ENCODE measurements at places on chromosomes 2 and 18. TPM values are rescaled to one million over a fixed set of nuclear protein-coding genes. Genes with fewer than 3 reads are reported as not detected.

- DNase-seq: no peak
Observed at GRCh38 chr2:135952891-135953290, 32.5 kb downstream of the DARS1 start.

DNA sequence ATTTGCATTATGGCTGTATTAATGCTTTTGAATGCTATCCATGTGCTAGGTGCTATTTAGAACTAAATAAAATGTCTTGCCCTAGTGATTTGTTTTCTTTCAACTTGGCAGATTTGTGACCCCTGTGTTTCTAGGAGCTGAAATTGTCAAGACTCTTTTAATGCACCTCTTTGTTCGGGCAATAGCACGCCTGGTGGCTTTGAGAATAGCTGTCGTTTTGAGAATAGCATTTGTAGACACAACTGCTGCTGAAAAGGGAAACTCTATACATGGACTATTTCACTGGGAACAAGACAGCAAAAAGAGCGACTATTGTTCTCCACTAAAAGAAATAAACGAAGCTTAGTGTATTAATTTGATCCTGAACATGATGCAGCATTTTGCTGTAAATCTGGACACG lies 352.1 kb upstream of the ZNF521 start:
- DNase-seq: no peak

DNA sequence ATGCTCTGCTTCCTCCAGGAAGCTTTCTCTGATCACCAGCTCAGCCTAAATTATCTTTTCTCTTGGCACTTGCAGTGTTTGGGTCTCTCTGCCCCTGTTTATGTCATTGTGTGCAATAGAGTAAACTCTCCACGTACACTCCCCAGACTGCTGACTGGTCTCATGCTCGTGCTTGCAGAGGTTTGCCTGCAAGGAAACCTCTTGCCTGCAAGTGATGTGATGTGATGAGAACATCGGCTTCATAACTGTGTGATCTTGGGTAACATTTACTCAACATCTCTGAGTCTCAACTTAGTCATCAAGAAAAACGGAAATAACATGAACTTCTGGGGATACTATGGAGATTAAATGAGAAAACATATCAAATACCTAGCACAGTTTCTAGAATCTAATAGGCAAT lies 92.3 kb downstream of the BIN1 start:
- no peak for DNase-seq

DNA sequence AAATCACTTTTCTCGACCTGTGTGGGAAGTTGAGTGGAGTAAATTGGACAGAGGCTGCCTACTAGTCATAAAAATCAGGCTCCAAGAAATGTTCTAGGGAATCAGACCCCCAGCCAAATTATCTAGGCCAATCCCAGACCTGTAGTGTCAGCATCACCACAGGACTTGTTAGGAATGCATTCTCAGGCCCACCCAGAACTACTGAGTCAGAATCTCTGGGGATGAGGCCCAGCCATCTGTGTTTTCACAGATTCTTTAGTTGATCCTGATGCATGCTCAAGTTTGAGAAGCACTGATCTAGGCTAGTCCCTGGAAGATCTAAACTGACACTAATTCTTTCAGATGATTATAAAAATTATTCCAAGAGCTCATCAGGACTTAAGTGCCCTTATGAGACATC lies 434.0 kb upstream of the MEIS1 start:
- DNase-seq: no peak

EIF2B4 gene
- total RNA-seq: 29.2 TPM

HOXD1 gene
- total RNA-seq: 0.51 TPM

CD8A gene
- 1.3 TPM for total RNA-seq

GRCh38 chr2:143689541-143689940 lies 560.3 kb downstream of the ARHGAP15 start:
- no peak for DNase-seq

GRCh38 chr2:118477111-118477862 lies 370.2 kb downstream of the EN1 start:
- DNase-seq: no peak

ANKRD30B gene
- not detected for total RNA-seq

SMYD1 gene
- total RNA-seq: 0.05 TPM

DNA sequence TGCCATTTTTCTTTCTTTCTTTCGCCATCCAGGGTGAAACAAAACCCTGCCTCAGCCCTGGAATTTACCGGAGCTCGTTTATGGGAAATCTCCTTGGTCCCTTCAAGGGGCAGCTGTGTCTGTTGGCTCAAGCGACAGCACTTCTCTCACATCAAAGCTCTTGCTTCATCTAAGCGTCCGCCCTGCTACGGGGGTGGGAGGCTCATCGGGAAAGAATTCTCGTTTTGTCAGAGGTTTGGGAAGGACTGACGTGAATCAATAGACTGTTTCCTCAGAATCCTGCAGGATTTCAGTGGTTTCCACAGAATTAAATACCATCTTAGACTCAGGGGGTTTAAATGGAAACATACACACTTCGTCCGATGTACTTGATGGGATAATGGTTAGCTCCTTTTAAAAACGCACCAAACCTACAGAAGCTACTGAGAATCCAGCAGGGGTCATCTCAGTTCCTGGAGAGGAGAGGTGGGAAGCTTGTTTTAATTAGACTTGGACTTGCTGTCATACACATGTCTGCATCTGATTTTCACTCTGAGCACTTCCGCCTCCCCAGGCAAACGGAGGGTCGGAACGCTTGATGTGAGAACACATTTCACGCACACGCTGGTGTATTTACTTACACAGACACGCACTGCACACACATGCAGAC lies 91.6 kb downstream of the ASB1 start:
- no peak for DNase-seq

- peak; percentile 53 for DNase-seq
Observed at GRCh38 chr2:226030788-226031646, 631.5 kb downstream of the NYAP2 start.

- DNase-seq: no peak
Observed at GRCh38 chr2:108565778-108566375, 31.6 kb downstream of the LIMS1 start.

GRCh38 chr2:31049264-31049663 lies 89.0 kb downstream of the GALNT14 start:
- no peak for DNase-seq

DNA sequence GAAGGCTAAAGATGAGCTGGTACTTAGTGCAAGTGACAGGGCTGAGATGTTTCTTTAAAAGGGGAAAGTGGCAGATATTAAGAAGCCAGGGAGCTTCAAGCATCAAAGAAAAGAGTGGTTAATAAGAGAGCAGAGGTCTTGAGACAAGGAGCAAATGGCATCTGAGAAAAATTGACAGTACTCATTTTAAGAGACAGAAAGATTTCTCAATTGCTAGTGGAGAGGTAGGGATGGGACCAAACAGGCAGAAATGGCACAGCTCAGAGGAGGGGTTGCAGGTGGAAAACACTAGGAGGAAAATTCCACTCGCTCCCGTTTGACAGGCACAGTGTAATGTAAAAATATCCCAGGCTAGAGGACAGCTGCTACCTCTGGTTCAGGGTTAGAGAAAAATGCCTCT lies 593.4 kb upstream of the LRATD1 start:
- no peak for DNase-seq

All from ovary (tissue), 10 donors.